ENCODE measurements at places on chromosomes 7 and 10.

DNA sequence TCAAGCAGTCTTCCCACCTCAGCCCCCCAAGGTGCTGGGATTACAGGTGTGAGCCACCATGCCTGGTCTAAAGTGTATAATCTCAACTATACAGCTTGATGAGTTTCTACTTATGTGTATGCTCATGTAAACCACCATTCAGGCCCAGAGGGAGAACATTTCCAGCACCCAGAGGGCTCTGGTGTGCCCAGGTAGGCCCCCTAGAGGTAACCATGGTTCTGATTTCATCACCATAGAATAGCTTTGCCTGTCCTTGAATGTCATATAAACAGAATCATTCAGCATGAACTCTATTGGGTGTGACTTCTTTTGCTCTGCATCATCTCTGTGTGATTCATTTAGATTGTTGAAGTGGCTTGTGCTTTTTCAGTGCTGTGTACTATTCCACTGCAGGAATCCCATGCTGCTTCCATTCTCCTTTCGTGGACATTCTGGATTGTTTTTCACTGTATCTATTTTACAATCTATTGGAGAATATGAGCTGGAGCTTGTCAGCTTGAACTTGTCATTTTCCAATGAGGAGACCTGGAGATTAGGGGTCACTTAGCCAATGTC lies 35.2 kb downstream of the COL26A1 start:
- no peak for DNase-seq

GRCh38 chr10:49164559-49165188 lies 23.5 kb downstream of the TMEM273 start:
- DNase-seq = no peak

GRCh38 chr10:96130326-96130995 lies 364 bp downstream of the ZNF518A start:
- DNase-seq = peak; percentile 58

GRCh38 chr7:26691886-26692285 lies 172.5 kb downstream of the SKAP2 start:
- DNase-seq = no peak

DNA sequence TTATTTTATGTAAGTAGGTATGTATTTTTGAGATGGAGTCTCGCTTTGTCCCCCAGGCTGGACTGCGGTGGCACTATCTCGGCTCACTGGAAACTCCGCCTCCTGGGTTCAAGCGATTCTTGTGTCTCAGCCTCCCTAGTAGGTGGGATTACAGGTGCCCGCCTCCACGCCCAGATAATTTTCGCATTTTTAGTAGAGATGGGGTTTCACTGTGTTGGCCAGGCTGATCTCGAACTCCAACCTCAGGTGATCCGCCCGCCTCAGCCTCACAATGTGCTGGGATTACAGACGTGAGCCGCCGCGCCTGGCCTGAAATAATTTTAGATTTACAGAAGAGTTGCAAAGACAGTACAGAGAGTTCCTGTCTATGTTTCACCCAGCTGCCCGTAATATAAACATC lies 37.5 kb downstream of the PFKFB3 start:
- DNase-seq = no peak

DNA sequence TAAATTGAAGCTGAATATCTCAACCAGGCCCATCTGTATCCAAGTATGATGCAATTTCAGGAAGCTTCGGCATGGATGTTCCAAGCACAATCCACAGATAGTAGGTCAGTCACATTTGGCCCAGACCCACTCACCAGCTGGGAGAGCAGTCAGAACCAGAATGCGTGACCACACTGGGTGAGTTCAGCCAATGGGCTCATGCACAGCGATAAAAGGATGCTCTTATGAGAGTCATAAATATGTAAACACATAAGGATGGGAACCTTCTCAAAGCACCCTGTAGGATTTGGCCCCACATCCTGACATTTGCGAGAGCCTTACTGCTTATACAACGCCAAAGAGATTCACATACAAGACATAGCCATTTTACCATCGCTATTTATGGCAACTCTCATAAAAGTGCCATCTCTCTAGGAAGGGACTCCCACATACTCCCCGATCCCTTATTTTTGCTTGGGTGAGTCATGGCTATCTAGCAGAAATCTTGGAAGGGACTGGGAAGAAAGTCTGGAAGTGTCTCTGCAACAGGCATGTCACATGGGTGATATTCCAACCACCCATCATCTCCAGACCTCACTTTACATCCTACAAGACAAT lies 3.0 kb downstream of the AFAP1L2 start:
- DNase-seq = no peak

All from effector memory CD4-positive, alpha-beta T cell (primary cell).